Activated CD4-positive, alpha-beta T cell treated with anti-CD3 and anti-CD28 coated beads, Interleukin-10, Interleukin-2, amounts not matched to agents 100 ng/mL and 50 ng/mL, durations not matched to agents 16 hours and 8 hours (primary cell): ENCODE measurements at places on chromosomes 4 and X.

DNA sequence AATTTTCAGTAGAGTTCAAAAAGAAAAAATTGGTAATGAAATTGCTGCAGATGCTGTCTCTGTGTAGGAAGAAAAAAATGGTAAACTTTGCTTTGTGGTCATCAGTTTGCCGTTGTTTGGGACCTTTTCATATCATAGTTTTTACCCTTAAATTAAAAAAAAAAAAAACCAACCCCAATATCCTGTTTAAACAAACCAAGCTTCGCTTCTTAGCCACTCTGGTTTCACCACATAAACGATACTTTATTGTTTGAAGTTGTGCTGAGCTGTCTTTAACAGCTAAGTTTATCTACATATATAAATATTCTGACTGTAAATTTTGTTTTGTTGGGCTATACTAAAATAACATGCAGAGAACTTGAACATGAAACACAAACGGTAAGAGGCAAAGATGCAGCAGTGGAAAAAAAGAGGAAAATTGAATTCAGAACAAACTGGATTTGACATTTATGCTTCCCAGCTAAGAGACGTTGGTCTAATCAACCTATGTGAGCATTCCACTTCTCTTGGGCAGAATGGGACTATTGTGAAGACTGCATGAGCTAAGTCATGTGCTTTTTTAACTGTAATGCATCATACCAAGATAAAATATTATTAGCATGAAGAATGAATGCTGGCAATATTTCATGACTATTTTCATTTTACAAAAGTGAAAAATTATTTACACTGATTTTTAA, 15.7 kb upstream of the H2AZ1 start:
- DNase-seq = no peak

DNA sequence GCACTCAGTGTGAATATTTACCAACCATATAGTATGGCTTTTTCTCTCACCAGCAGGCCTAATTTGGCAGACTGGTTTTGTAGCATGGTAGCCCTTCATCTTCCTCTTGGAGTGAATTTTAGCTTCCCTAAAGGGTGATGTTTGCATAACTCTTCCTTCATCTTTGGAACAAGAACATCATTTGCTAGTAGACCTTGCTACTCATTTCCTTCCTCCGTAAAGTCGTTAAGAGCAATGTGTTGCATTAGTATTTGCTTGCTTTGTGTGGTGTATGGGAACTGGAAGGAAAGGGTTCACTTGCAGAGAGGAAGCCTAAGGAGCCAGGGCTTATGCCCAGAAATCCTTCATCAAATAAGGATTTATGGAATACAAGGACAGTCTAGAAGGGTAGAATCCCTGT, 50.2 kb upstream of the PGRMC2 start:
- no peak for DNase-seq

GRCh38 chr4:127484117-127484516, 148.6 kb upstream of the INTU start:
- no peak for DNase-seq

DNA sequence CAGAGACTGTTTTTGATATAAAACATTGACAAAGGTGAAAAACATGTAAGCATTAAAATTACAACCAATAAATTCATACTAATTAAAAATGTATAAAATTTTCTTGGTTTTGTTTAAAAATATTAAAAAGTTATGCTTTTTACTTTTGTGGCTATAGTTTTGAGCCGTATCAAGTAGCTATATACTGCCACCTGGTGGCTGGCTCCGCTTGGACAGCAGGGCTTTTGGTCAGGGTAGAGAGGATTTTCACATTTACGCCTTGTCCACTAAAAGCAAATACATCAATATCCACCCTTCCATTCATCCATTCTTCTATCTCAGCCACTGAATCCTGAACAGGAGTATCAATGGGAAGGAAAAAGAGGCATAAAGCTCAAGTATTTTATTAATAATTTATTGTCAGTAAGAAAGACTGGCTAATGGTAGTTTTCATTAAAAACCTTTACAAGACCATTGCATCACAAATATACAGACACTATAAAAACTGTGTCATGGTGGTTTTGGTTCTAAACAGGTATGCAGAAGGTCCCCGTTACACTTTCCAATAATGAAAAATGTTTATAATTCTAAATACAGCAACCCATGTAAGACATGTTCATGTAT, 32.1 kb upstream of the MTNR1A start:
- DNase-seq = peak; percentile 55

DNA sequence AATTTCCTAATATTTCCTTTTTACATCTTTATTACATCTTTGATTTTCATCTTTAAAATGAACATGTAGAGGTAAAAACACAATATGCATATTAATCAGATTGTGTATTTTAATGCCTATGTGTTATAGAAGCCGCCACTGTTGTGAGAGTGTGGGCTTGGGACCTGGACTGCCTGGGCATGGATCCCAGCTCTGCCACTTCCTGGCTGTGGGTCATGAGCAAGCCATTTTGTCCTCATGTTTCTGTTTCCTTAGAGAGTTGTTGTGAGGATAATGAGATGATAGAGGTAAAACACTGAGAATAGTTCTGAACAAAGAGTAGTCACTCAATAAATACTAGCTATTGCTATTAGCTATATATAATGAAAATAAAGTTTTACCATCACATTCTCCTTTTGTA, 38.4 kb upstream of the SCOC start:
- no peak for DNase-seq

GRCh38 chrX:37453821-37454220, 104.7 kb downstream of the PRRG1 start:
- DNase-seq = no peak

DNA sequence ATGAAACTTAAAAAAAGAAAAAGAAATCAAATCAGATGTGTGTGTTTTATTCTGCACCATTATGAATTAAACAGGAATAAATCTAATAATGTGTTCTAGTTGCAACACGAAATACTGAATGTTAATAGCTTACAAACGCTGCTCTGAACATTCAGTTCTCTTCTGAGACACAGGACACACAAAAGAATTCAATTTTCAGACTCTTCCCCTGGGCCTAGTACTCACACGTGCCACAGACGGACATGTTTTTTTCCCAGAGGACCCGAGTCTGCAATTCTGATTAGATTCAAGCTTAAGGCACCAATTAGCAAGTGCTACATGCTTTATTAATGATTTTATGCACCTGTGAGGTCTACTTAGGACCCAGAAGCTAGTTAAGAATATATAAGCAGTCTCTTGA, 20.5 kb downstream of the C4orf54 start:
- no peak for DNase-seq

GRCh38 chrX:51332188-51332942, at the start of gene NUDT10:
TSS of gene NUDT10 (plus strand) at chrX:51332822. CDS start at chrX:51332966, 144 bp downstream.
- DNase-seq = peak; percentile 34

- DNase-seq = no peak
These were observed 205.1 kb downstream of the PPP3CA start for GRCh38 chr4:101142259-101142658.

GRCh38 chr4:160175064-160175643, 1072.3 kb downstream of the RAPGEF2 start:
- DNase-seq = no peak

DNA sequence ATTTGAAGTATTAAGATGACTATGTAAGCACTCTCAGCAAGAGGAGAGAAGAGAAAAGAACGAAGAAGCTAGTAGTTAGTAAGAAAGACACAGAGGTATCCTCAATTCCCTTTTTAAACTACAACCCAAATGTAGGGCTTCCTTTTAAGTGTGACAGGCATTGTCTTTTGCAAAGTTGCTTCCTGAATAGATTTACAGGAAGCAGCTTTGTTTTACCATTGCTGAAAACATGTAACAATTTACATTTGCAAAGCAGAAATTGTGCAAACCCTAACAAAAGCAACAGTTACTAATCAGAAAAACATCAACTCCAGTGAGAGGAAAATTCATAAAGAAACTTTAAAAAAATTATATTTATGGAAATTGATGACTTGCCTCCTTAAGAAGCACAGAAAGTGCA, 96.4 kb downstream of the FAM13A start:
- DNase-seq = no peak

- no peak for DNase-seq
These were observed 247.1 kb upstream of the ETNPPL start for GRCh38 chr4:109009909-109010308.

DNA sequence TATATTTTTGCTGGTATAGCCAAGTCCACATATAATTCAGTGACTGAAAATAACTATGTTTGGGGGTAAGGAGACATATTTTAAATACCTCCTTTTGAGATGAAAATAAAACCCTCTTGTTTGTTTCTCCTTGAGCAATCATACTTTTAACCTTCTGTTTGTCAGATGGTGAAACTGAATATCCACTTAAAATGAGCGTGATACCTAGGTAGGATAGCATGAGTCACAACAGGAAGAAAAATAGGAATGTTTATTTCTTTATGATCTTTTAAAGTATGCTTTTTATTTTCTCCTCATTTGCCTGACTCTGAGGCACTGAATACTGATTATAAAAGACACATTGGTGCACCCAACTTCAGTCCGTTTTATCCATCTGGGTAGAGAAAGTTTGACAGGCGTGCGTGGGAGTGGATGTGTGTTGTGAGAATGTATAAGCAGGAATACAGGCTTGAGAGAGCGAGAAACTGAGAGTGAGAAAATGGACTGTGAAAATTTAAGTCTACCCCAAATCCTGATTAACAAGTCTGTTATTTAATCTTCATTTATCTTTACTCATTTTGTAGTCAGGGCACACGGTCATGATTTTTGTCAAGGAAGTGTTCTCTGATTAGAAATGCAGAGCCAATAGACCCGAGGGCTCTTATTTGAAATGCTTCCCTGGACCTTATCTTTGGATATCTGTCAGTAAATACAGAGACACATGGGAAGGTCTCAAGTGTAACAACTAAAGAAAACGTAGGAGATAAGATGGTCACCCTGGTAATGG, 62.1 kb upstream of the ANTXR2 start:
- DNase-seq = no peak

DNA sequence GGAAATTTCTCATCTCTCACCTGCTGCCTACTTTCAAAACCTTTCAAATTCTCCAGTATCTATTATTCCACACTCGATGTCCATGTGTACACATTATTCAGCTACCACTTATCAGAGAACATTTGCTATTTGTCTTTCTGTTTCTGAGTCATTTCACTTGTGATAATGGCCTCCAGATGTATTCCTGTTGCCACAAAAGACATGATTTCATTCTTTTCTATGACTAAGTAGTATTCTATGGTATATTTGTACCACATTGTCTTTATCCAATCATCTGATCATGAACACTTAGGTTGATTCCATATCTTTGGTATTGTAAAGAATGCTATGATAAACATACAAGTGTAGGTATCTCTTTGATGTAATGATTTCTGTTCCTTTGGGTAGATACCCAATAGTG, 310.1 kb upstream of the SPOCK3 start:
- DNase-seq = no peak

DNA sequence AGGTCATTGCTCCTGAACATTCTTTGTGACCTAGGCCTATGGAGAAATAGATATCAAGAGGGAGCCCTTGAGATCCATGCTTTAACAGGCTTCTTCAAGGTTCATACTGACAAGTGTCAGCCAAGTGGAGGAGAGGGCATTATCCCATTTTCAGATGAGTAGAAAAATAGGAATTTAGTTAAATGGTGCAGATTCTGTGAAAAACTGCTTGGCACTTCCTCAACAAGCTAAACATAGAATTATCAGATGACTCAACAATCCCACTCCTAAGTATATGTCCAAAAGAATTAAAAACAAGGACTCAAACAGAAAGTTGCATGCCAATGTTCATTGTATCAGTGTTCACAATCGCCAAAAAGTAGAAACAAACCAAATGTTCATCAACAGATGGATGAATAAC, 43.8 kb upstream of the KCNIP4 start:
- no peak for DNase-seq

DNA sequence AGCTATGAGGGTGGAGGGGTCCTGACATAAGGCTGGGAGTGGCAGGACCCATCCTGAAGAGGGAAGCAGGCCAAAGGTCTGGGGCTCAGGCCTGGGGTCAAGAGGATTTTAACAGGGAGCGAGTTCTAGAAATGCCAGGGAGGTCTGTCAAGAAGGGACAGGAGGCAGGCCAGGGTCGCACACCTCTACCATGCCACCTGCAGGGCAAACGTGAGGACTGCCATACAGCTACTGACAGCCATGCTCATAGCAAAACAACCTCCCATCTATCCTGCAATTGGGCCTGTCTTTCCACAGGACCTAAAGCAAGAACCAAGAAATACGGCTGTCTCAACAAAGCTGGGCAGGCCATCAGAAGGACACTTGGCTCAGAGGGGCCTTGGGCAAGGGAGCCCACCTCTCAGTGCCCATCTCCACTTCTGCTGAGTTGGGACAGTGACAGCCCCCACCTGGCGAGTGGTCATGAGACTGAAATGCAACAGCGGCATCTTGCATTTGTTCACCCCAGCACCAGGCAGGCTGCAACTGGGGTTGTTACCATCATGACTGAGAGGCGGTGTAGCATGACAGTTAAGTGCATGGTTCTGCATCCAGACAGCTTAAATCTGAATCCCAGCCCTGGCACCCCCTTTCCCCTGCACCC, 92.7 kb downstream of the WFS1 start:
- DNase-seq = no peak

- DNase-seq = no peak
These were observed 188.4 kb upstream of the GNPDA2 start for GRCh38 chr4:44914748-44915147.

- no peak for DNase-seq
These were observed 30.8 kb upstream of the CXCL8 start for GRCh38 chr4:73709451-73710033.

DNA sequence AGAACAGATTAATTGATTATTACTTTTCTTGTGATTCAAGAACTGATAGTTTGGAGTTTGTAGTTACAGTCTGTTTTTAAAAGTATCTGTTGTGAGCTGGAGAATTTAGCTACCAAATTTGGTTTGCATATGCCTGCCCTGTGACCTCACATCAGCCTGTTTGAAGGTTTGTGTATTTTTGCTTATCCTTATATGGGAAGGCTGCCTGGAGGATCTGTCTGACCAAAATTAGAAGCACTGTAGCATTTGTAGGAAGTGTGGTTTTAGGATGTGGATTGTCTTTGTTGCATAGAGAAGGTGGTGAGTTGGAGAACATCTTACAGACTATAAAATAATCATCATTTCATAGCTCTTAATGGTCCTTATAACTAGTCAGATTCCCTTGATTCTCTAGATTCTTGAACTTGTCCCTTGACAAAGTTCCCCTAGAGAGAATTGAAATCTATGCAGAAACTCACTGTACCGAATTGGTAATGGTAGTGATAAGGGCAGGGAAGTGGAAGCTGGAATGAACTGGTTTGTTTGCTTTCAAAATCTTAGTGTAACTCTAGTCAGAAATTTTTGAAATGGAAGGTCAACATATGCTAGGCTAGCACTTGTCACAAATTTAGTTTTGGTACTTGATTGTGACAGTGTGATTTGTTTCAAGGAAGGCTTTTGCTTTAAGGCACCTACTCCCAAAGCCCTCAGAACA, 57.3 kb downstream of the SH3BGRL start:
- no peak for DNase-seq

- DNase-seq = no peak
These were observed 18.0 kb upstream of the FAM47E start for GRCh38 chr4:76233529-76233928.
